ENCODE measurements at places on chromosomes 6 and 20. TPM values are rescaled to one million over a fixed set of nuclear protein-coding genes. Genes with fewer than 3 reads are reported as not detected.

- DNase-seq: no peak
Measured at GRCh38 chr20:25160897-25161296, 34.6 kb upstream of the ENTPD6 start.

SERPINB1 gene
- 3.3 TPM for total RNA-seq

- DNase-seq: no peak
Measured at GRCh38 chr20:57387945-57388371, 3.2 kb upstream of the RBM38 start.

GRCh38 chr6:166381381-166381732 lies 1.4 kb downstream of the MPC1 start:
- DNase-seq: no peak

DNA sequence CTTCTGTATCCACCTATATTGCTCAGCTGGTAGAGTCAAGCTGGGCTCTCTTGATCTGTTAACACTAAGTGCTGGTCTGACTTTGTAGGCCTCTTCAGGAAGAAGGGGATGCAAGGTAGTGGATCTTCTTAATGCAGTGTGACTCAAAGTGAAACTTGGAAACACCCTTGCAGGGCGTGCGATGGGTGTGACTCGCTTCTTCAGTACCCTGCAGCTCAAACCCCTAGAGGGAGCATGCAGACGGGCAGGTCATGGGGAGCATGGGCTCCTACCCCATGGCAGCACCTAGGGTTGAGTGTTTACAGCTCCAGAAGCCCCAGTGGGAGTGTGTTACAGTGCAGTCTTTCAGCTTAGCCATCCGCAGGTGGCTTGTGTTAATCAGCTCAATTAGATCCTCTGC lies 757 bp upstream of the SAMD3 start:
- no peak for DNase-seq
